Peyer's patch (tissue), 4 donors: ENCODE measurements at places on chromosomes 6 and 20.

GRCh38 chr20:61818746-61819573 is 246.7 kb downstream of the TAF4 start:
- no peak for DNase-seq
- H3K27ac ChIP-seq: no peak overlapping the region
- H3K36me3 ChIP-seq: no peaks in the 10 kb centered on the region

DNA sequence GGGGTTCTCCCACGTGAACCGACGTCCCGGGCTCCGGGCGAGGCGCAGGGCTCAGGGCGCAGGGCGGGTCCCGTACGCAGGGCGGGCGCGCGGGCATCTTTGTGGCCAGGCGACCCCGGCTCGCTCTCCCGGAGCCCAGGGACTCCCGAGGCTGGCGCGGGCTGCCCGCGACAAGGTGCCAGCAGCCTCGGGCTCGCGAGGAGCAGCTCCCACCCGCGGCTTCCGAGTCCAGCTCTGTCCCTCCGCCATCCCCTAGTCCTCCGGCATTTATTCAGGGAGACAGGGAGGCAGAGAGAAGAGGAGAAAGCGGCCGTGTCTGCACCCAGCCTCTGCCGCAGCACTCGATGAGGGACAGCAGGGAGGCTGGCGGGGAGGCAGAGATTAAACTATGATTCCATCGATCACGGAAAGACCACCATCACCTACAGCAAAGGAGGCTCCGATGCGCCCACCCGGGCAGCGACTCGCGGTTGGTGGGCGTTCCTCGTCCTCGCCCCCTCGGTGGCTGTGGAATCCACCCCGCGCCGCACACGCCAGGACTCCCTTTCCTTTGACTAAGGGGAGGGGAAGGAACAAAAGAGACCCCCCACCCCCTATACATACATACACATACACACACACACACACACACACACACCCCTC is 1.1 kb downstream of the RGS17 start:
- no peaks in the 10 kb centered on the region for H3K4me1 ChIP-seq
- H3K36me3 ChIP-seq: no peaks in the 10 kb centered on the region
- DNase-seq: no peak

DNA sequence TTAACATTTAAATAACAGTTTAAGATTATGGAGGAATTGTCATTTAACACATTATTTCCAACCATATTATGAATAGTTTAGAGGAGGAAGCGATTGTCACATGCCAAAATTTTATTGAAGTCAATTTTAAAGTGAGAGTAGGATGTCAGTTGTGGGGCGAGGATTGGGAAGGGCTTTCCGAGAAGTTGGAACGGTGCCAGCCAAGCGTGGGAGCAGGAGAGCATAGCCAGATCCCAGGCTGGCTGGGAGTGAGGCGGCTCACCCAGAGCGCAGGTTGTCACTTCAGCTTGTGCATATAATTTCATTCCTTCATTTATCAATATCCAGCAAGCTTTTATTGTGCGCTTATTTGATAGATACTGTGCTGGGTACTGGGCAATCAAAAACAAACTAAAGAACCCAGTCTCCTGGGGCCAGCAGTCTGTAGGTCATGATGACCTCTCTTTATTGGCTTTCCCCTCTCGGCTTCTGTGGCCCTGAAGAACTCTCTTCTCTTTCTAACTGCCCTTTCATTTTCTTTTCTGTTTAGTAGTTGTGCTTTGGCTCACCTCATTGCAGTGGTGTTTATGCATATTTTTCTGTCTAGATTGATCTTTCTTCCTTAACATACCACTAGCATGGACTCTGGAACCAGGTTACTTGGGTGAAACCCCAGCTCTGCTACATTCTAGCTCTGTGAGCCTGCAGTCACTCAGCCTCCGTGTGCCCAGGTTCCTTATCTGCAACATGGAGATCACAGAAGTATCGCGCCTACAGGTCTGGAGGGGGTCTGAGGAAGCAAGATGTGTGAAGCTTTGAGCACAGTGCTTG is 6.4 kb downstream of the CEP43 start:
- H3K27ac ChIP-seq: no peak overlapping the region
- H3K4me3 ChIP-seq: no peak overlapping the region
- DNase-seq: no peak
- peaks cover 28% of the 10 kb centered on the region for H3K36me3 ChIP-seq
- no peaks in the 10 kb centered on the region for H3K27me3 ChIP-seq
- H3K4me1 ChIP-seq: no peaks in the 10 kb centered on the region

- H3K4me3 ChIP-seq: peak overlapping the region; percentile 95
- H3K27me3 ChIP-seq: no peaks in the 10 kb centered on the region
- H3K4me1 ChIP-seq: peaks cover 19% of the 10 kb centered on the region
- DNase-seq: peak; percentile 16
- H3K36me3 ChIP-seq: no peaks in the 10 kb centered on the region
- peak overlapping the region; percentile 99 for H3K27ac ChIP-seq
These were observed 800 bp upstream of the DYNLT1 start for GRCh38 chr6:158645064-158646022.

DNA sequence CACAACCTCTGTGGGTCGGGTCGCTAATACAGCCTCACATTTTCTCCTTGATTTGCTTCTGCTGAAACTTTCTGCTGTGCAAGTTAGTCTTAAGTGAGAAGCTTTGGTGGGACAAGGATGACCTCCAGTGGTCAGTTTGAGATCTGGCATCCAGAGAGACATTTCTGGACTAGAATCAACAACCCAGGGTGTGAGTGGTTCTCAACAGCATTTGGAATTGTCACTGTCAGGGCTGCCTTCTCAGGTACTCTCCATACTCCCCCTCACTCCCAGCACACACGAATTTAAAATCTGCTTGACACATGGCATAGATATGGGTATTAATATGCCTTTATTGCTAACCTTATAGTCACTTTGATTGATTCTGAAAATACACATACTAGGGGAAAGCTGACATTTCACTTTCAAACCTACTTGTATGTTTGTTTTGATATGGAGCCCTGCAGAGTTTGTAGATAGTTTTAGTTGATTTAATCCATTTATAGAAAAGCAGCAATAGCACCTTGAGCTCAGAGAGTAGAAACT is 13.2 kb downstream of the OTOR start:
- H3K4me3 ChIP-seq: no peak overlapping the region
- no peaks in the 10 kb centered on the region for H3K27me3 ChIP-seq
- H3K27ac ChIP-seq: no peak overlapping the region
- no peaks in the 10 kb centered on the region for H3K36me3 ChIP-seq

DNA sequence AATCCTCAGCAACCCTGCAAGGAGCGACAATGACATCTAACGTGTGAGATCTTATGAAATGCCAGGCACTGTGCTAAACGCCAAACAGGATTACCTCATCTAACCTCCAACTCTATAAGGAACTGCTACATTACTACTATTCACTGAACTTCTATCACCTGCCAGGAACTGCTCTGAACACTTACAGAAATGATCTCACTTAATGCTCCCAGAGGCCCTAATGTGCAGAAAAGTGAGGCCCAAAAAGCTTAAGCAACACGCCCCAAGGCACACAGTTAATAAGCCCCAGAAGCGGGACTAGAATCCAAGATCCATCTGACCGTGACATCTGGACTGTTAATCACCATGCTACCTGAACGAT is 28.5 kb downstream of the TRAM2 start:
- no peaks in the 10 kb centered on the region for H3K36me3 ChIP-seq
- H3K27ac ChIP-seq: no peak overlapping the region
- peaks cover 8% of the 10 kb centered on the region for H3K4me1 ChIP-seq
- H3K4me3 ChIP-seq: no peak overlapping the region

DNA sequence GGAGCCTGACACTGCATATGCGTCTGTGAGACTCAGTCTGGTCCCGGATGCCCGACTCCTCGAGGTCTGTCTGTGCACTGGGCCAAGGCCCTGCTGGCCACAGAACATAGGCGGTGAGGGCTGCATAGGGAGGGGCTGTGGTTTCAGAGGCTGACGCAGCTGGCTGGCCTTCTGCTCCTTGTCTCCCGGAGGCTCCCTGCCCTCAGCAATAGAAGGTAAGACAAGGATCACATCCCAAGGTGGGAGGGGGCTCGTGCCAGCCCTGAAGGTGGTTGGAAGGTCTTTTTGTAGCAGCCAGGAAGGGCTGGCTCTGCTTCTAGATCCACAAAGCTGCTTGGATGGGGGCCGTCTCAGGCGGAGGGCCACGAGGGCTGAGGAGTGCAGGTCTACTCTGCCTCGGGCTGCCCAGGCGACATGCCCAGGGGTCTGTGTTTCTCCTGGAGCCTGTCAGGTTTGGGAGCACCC is 239.8 kb upstream of the SULF2 start:
- no peak for DNase-seq
- no peak overlapping the region for H3K27ac ChIP-seq
- H3K4me1 ChIP-seq: no peaks in the 10 kb centered on the region
- no peaks in the 10 kb centered on the region for H3K36me3 ChIP-seq

- H3K4me3 ChIP-seq: no peak overlapping the region
- no peak for DNase-seq
- no peaks in the 10 kb centered on the region for H3K36me3 ChIP-seq
These were observed 101.5 kb downstream of the ARID1B start for GRCh38 chr6:156878681-156879080.

DNA sequence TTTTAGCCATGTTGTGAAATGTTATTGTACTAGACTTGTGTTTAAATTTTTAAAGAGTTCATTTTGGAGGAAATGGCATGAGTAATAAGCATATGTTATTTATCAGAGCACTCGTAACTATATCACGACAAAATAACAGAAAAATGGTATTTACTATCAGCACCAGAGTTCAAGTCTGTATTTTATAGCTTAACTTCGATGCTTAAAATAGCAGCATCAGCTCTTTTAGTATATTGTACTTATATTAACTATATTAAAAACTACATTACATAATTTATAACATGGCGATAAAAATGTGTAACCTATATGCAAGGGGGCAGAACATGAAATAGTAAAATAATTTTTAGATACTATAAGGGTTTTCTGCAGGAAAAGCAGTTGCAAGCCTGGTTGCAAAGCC is 52.9 kb downstream of the ABRACL start:
- no peak for DNase-seq
- H3K27ac ChIP-seq: no peak overlapping the region
- no peaks in the 10 kb centered on the region for H3K27me3 ChIP-seq
- H3K36me3 ChIP-seq: no peaks in the 10 kb centered on the region

DNA sequence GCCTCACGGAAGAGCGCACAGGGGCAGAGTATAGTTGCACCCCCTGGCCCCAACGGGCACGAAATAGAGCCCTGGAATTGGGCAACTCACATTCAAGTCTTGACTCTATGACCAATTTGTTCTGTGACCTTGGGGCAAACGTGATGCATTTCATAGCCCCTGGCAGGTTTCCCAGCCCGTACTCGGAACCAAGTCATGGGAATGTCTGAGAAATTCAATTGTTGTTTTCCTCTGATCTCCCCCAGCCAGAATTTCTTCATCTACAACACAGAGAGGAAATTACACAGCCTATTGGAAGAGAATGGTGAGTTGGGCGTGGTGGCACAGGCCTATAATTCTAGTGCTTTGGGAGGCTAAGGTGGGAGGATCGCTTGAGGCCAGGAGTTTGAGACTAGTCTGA is 322.3 kb upstream of the SULF2 start:
- no peak overlapping the region for H3K4me3 ChIP-seq
- no peaks in the 10 kb centered on the region for H3K27me3 ChIP-seq
- no peaks in the 10 kb centered on the region for H3K36me3 ChIP-seq
- H3K27ac ChIP-seq: no peak overlapping the region
- no peaks in the 10 kb centered on the region for H3K4me1 ChIP-seq
- no peak for DNase-seq

DNA sequence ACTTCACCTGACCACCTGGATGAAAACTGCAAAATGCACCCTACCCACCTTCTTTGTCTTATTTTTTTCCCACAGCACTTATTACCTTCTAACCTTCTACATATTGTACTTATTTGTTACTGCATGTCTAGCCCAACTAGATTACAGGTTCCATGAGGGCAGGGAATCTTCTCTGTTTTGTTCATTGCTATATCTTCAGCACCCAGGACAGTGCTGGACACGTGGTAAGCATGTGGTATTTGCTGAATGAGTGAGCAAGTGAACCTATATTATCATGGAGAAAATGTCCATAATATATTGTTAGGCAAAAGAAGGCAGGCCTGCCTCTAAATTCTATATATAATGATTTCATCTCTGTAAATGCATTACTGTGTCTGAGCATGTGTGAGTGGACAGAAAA is 107.0 kb downstream of the TRERF1 start:
- H3K36me3 ChIP-seq: no peaks in the 10 kb centered on the region
- H3K27ac ChIP-seq: no peak overlapping the region
- no peaks in the 10 kb centered on the region for H3K27me3 ChIP-seq

GRCh38 chr20:39036011-39036410 is 73.9 kb downstream of the DHX35 start:
- DNase-seq: no peak
- no peaks in the 10 kb centered on the region for H3K27me3 ChIP-seq
- peak overlapping the region; percentile 68 for H3K27ac ChIP-seq
- H3K4me1 ChIP-seq: no peaks in the 10 kb centered on the region
- no peak overlapping the region for H3K4me3 ChIP-seq
- no peaks in the 10 kb centered on the region for H3K36me3 ChIP-seq

DNA sequence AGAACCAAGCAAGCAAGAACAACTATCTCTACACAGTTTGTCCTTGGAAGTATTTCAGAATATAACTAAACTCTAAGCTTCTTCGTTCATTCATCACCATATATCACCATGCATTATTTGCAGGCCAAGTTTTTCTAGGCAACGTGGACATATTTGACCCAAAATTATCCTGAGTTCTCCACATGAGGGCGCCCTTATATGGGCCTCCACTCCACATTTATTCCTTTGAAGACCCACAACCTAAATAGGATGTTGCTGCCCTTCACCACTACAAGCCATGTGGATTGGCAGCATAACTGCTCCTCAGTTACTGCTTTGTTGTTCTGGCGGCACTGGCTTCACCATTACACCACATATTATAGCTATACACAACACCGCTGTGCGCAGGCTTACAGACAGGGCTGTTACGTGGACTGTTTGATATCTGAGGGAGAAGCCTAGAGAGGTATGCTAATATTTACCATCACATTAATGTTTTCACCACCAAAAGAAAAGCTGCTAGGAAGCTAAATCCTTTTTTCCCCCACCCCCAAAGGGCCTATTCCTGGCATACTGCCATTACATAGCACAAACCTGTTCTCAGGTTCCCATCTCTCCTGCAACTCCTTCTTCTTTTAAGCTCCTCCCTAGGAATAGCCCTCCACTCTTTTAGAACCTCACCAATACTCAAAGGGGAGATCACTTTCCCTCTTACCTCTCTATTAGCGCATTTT is 411.7 kb downstream of the C6orf118 start:
- H3K4me3 ChIP-seq: no peak overlapping the region
- no peaks in the 10 kb centered on the region for H3K27me3 ChIP-seq
- no peaks in the 10 kb centered on the region for H3K36me3 ChIP-seq
- no peak for DNase-seq
- H3K4me1 ChIP-seq: no peaks in the 10 kb centered on the region

GRCh38 chr6:684831-685636 is 7.9 kb downstream of the EXOC2 start:
- no peaks in the 10 kb centered on the region for H3K36me3 ChIP-seq
- peaks cover 6% of the 10 kb centered on the region for H3K4me1 ChIP-seq
- H3K27me3 ChIP-seq: no peaks in the 10 kb centered on the region
- no peak for DNase-seq
- no peak overlapping the region for H3K4me3 ChIP-seq

- H3K36me3 ChIP-seq: peaks cover 84% of the 10 kb centered on the region
- H3K27me3 ChIP-seq: no peaks in the 10 kb centered on the region
- H3K4me3 ChIP-seq: no peak overlapping the region
- DNase-seq: no peak
- no peaks in the 10 kb centered on the region for H3K4me1 ChIP-seq
These were observed 53.3 kb downstream of the STX7 start for GRCh38 chr6:132459605-132459952.
